NCI-H187 (cell line): ENCODE measurements at places on chromosomes 2 and 18.

DNA sequence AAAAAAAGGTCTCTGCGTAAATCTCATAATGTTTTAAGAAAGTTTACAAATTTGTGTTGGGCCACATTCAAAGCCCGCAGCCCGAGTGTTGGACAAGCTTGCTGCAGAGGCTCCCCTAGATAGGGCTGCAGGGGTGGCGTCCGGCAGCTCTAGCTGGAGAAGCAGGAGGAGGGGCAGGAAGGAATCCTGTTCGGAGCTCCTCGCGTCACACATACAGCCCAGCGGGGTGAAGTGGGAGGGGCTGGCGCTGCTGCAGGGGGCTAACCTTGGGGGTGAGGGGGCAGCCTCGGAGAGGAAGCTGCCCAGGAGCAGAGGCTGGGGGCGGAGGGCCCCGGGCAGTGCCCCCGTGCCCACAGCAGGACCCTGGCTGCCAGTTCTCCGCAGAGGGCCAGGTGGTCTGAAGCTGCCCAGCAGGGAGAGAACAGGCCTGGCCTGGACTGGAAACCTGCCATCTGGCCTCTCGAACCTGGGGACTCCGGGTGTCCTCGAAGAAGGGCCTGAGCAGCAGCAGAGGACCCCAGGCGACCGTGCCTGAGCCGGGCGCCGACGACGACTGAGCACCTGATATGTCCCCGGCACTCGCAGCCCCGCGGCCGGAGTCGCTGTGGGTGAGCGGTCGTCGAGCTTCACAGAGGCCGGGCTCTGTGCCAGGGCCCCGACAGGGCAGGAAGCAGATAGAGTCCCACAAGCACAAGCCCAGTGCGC is 2.6 kb upstream of the GPR35 start:
- DNase-seq: no peak

DNA sequence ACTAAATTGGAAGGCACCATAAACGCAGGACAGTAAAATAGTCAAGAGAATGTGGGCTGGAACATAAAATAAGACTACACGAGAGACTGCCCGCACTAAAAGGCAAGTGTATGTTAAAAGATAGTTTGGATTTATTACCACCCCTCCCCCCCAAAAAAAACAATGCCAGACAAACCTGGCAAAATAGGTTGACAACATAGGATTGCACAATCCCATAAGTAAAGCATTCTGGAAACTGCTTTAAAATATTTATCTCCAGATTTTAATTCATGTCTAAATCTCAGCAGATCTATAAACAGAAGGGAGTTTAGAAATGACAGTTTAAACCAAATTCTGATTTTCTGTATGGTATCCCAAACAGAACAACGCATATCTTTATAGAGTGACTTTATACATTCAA is 455.1 kb downstream of the ERBB4 start:
- no peak for DNase-seq

- DNase-seq: no peak
Measured at GRCh38 chr2:188676010-188676400, 298.2 kb upstream of the COL3A1 start.

DNA sequence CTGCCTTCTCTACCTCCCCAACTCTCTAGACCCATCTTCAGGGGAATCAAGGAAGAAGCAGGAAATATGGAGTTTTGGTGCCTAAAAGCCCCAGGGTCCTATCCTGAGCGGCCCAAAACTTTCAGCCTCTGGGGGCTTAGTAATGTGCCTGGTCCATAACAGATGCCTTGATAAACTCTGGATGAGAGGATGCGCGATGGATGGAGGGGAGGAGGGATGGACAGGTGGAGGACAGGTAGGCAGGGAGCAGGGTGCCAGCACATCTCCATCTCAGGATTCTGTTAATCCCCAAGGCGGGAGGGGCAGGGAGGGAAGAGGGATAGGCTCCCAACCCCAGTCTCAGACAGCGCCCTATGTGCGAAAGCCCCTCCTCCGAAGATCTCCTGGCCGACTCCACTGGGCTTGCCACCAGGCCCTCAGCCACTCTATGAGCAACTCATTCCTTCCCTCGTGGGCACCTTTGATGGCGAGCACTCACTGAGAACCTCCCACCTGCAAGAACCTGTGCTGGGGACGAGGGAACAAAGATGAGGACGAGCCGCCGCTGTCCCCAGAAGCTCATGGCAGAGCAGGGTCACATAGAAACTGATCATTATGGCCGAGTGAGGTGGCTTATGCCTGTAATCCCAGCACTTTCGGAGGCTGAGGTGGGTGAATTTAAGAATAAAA is 23.1 kb downstream of the HS1BP3 start:
- DNase-seq: no peak

GRCh38 chr2:112805542-112805941 is 21.2 kb upstream of the IL1A start:
- DNase-seq: no peak

- no peak for DNase-seq
Measured at GRCh38 chr2:240728827-240729226, 37.2 kb downstream of the AQP12A start.

DNA sequence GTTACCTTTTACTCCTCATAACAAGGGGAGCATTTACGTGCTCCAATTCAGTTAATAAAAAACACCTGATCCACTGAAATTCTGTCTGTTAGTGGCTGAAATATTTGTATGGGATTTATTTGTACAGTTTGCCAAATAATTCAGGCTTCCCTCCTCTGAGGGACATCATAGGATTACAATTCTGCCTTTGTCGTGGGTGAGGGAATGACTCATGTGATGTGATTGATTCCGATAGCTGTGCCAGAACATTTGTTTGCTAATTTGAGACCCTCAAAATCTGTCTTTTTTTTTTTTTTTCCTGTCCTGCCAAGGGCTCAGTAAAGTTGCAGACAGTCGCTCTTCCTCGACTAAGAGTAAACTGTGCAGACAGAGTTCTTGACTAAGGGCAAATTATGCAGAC is 612.6 kb upstream of the CDH2 start:
- DNase-seq: no peak

GRCh38 chr2:66461664-66462500 is 27.0 kb downstream of the MEIS1 start:
- DNase-seq: no peak

- no peak for DNase-seq
Measured at GRCh38 chr2:221569425-221569845, 2.7 kb downstream of the EPHA4 start.

- DNase-seq: no peak
Measured at GRCh38 chr18:2878656-2879330, 32.0 kb downstream of the EMILIN2 start.

GRCh38 chr2:128374001-128374710 is 55.5 kb upstream of the HS6ST1 start:
- no peak for DNase-seq

GRCh38 chr2:214547931-214548330 is 137.1 kb downstream of the VWC2L start:
- no peak for DNase-seq

GRCh38 chr2:26144953-26145680 is 27.8 kb upstream of the GAREM2 start:
- peak; percentile 28 for DNase-seq
